Germinal center (tissue), 1 donor: ENCODE measurements at places on chromosomes 2 and 18.

GRCh38 chr2:162734287-162734686 lies 104.3 kb downstream of the KCNH7 start:
- no peak for DNase-seq

DNA sequence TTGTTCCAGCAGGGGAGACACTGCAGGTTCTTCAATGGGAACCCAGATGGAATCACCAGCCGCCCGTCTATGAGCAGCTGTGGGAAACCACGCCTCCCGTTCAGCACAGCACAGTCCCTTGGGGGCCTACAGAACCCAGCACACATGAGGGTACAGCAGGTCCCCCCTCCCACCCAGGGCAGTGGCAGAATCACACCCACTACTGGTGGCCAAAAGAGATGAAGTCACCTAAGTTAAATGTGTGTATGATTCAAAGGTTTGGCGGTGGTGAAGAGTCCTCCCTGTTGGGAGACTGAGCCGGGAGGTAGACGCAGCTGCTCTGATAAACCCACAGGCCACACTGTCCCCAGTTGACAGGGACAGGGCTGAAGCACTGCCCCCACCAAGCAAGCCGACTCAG lies 44.3 kb downstream of the L3MBTL4 start:
- DNase-seq = no peak

DNA sequence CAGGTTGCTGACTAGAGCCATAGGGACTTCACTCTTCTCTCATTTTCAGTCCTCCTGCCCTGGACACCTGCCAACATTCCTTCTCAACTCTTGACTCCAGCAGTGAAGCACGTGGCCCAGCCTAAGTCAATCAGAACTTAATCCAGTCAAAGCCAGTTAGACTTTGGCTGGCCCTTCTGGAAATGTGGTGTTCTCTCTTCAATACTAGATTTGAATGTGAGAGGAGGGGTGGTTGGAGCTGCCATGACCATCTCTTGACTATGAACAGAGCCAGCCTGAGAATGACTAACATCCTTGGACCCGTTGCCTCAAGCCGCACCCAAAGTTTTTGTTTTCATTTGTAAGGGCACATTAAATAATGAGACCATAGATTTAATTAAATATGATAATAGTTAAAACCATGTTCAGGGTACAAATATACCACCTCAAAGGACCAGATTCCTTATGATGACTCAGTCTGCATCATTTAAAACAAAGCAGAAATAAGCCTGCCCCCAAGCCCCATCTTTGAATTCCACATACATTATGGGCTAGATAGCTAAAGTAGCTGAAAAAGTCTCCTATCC lies 49.7 kb upstream of the RASGRP3 start:
- no peak for DNase-seq

- DNase-seq = no peak
Measured at GRCh38 chr2:18045230-18045629, 166.8 kb downstream of the KCNS3 start.

- DNase-seq = no peak
Measured at GRCh38 chr2:198322275-198322674, 517.9 kb downstream of the PLCL1 start.

DNA sequence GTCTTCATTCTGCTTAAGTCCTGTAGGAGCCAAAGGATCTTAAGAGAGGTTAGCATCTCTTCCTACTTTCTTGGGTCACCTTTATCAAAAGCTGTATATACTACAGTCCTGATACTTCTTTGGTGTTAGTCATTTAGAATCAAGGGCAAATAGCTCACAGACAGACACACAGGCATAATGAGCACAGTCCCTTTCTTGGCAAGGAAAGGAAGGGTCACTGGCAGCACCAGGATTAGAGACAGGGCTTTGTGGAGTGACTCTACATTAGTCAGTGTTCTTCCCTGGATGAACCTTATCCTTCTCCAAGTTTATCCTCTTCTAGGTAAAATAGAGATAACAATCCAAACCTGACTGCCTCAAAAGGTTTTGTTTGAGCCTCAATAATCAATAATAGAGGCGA lies 40.0 kb upstream of the NCKAP5 start:
- DNase-seq = no peak
